A549 treated with dexamethasone at 1 μM for 4 hours (cell line): ENCODE measurements at places on chromosomes 4 and X. TPM values are rescaled to one million over a fixed set of nuclear protein-coding genes. Genes with fewer than 3 reads are reported as not detected.

SOWAHD gene
- total RNA-seq: 0.06 TPM in 3 of 5 replicates, not detected in the others

SRPK3 gene
- 0.03 to 0.06 TPM (median 0.05 TPM) in 5 replicates for total RNA-seq

ABLIM2 gene
- total RNA-seq: 5.3 to 11.5 TPM (median 7.6 TPM) in 5 replicates

CPE gene
- total RNA-seq: 1.5 to 2.1 TPM (median 2.0 TPM) in 5 replicates

PABPC4L gene
- total RNA-seq: 0.05 to 0.09 TPM (median 0.06 TPM) in 5 replicates

ADH1C gene
- total RNA-seq: not detected in 5 replicates

COL4A6 gene
- total RNA-seq: 13.9 to 17.4 TPM (median 16.8 TPM) in 5 replicates

DCX gene
- not detected in 5 replicates for total RNA-seq

TMEM164 gene
- 82.4 to 111 TPM (median 108 TPM) in 5 replicates for total RNA-seq

CXCL10 gene
- total RNA-seq: 0.08 to 0.12 TPM (median 0.11 TPM) in 3 of 5 replicates, not detected in the others

SPARCL1 gene
- not detected in 5 replicates for total RNA-seq

DIPK2B gene
- not detected in 5 replicates for total RNA-seq

DDIT4L gene
- total RNA-seq: 0.16 to 0.27 TPM (median 0.24 TPM) in 5 replicates

CEP44 gene
- 4.0 to 7.8 TPM (median 6.5 TPM) in 5 replicates for total RNA-seq

CSAG2 gene
- not detected in 5 replicates for total RNA-seq

ADH5 gene
- total RNA-seq: 89.6 to 117 TPM (median 93.4 TPM) in 5 replicates

RTL5 gene
- total RNA-seq: 2.0 to 2.7 TPM (median 2.5 TPM) in 5 replicates

MAGEC3 gene
- total RNA-seq: not detected in 5 replicates
